ENCODE measurements at places on chromosomes 5 and 9.

GRCh38 chr5:36876965-36877666 lies 547 bp downstream of the NIPBL start:
- peak; percentile 70 for DNase-seq

GRCh38 chr5:38163636-38164237 lies 94.6 kb upstream of the EGFLAM start:
- no peak for DNase-seq

GRCh38 chr5:56143373-56143714 lies 89.8 kb downstream of the ANKRD55 start:
- no peak for DNase-seq

DNA sequence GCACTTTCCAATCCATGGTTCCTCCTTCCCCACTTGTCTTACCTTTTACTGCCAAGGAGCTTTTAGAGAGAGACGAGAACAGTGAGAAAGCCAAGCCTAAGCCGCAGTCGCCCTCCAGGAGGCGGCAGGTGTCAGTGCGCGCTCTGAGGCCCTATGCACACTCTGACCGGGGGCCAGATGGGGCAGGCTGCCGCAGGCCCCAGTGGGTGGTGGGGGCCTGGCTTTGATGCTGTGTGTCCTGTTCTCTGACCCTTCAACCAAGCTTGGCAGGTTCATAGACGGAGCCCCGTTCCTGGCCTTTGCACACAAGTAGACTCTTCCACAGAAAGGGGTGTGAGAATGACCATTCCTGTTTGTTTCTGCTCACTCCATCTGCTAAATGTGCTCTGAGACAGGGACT lies 77.3 kb downstream of the WNK2 start:
- DNase-seq, result no peak

GRCh38 chr5:132011622-132012343 lies at the start of gene ACSL6:
TSS of gene ACSL6 (minus strand) at chr5:132011658. CDS start at chr5:132011553, 105 bp downstream.
- DNase-seq, result peak; percentile 73

- DNase-seq, result no peak
Measured at GRCh38 chr9:124377551-124378406, 37.5 kb downstream of the PSMB7 start.

GRCh38 chr9:137279741-137280473 lies 2.4 kb downstream of the TOR4A start:
- no peak for DNase-seq

GRCh38 chr5:145237843-145238242 lies 597.3 kb downstream of the PRELID2 start:
- DNase-seq, result peak; percentile 59

DNA sequence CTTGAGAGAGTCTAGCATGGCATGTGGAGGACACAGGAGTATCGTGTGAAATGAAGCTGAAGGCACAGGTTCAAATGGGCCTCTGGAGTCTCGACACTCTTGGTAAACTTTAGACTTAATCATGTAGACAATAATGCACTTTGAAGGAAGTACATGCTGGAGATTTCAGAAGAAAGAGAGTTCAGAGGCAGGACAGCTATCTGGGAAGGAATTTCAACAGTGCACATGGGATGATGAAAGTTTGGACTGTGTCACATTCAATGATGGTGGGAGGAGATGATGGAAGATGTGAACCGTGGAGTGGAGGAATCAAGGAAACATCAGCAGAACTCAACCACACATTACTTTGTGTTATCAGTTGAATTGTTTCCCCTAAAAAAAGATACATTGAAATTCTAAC lies 88.6 kb upstream of the PAPPA start:
- DNase-seq, result no peak

- DNase-seq, result no peak
Measured at GRCh38 chr5:134020188-134020587, 15.4 kb upstream of the VDAC1 start.

GRCh38 chr5:42858031-42858643 lies 46.4 kb upstream of the SELENOP start:
- DNase-seq, result no peak

DNA sequence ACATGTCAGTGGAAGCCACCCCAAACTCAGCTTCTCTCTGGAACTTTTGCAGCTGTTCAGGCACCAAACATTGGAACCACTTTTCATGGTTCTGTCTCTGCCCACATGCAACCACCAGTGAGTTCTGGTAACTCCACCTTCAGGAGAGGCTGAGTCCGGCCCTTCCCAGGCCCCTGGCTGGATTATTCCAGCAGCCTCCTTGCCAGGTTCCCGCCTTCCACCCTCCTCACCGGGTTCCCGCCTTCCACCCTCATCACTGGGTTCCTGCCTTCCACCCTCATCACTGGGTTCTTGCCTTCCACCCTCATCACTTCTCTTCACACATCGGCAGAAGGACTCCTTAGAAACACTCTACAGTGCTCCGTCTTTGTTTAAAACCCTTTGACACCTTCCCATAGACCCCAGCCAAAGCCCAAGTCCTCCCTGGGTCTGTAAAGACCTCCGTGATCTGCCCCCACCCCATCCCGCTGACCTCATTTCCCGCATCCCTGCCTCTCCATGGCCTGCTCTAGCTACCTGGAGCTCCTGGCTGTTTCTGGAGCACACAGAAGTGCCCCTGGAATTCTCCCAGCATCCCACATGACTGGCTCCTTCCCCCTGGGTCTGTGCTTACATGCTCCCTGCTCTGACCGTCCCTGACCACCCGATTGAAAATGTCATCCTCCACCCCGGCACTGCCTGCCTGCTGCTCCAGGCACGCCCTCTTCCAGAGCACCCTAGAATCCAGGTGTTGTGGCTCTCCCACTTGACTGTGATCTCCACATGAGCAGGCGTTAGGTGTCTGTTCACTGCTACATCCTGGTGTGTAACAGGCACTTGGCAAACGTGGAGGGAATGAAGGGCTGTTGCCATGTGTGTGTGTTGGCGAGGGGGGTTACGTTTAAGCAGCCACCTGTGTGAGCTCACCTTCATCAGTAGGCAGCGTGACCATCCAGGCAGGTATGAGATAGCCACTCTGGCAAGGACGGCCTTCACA lies 17.7 kb downstream of the ROPN1L start:
- no peak for DNase-seq

DNA sequence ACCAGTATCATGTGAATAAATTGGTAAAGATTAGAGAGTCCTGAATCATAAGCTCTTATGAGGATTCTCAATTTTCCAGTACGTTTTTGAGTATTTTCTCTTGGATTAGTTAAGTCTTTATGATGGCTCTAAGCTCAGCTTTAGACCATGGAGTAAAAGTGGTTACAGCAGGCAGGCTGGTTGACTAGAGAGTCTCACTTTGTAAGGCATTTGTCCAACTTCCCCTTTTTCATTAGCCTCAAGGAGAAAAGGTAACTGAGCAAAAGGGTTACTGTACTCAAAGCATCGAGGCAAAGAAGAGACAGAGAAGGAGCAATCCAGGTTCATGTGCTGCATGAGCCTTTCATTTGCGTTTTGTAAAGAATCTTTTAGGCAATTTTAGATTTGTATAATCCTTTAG lies 8.5 kb downstream of the NOP16 start:
- DNase-seq, result no peak

DNA sequence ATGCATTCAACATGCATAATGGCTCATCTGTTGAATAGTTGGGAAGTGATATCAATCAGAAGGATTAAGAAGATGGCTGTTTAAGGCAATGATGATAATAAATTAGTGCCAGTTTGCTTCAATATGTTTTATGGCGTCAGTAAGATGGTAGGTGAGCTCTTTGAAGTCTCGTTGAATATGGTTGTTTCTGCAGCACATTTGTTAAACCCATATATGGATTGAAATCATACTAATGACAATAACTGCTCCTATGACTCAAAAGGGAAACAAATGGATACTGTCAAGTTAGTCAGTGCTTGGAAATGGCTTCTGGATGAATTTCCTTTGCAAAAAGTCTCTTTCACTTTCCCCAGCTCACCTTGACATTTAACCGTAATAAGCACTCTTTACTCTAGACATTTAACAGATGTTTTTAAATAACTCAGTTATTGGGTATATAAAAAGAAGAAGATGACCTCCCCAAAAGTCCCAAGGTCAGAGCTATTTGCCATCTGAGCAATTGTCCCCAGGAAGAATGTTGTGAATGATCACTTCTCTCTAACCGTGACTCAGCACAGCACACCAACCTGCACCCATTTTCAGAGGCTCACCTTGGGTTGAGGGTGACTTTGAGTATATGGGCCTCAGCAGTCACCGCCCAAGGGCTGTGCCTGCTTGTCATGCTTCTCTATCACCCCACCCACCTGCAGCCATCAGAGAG lies 133.4 kb downstream of the GRIA1 start:
- DNase-seq, result no peak

GRCh38 chr5:124729720-124730359 lies 16.6 kb downstream of the ZNF608 start:
- DNase-seq, result no peak

DNA sequence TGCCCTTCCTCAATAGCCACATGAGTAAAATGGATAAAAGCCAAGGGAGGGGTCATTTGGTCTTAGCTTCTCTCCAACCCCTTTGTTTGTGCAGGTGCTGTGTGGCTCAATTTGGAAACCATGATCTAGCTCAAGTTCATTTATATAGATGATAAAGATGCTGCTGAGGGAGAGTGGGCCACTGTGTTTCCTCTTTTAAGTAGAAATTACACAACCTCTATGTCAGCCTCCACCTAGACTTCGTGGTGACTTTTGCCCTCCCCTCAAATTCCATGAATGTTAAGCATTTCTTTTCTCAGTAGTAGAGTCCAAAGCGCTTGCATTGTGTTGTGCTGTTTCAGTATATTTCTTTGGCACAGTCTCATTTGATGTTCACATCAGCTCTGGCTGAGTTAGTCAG lies 241.4 kb downstream of the ARHGAP26 start:
- no peak for DNase-seq

DNA sequence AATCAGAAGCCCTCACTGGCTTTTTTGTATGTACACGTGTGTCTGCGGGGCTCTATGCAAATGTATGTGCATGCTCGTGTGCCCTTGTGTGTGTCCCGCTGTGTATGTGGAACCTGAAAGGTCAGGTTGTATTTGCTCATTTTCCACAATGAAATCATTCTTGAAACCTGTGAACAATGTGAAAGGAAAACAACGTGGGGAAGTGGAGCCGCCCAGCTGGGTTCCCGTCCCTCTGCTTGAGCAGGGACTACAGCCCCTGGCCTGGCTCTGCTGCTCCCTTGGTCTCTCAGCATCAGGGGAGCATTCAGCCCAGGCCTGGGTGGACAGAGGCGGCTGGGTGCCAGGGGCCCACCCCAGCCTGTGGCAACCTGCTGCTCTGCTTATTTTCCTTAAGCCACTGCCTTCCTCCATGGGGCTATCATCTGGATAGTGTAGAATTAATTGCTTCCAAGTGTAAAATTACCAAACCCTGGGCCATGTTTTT lies 3.0 kb downstream of the ECSCR start:
- DNase-seq, result no peak

DNA sequence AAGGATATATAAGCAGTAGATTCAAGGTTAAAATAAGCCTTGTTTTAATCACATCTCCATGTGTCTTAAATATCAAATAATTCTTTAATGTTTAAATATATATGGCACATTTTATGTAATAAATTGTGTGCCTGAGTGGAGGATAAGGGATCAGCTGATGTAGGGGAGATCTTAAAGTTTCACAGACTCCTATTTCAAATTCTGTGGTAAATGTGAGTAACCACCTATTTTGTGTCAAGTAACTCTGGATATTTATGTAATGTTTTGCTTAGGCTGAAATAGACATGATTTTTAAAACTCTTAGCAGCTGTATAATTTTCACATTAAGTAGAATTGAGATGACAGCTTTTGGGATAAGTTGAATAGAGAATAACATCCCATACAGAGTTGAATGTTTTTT lies 41.3 kb upstream of the ITGA2 start:
- no peak for DNase-seq

DNA sequence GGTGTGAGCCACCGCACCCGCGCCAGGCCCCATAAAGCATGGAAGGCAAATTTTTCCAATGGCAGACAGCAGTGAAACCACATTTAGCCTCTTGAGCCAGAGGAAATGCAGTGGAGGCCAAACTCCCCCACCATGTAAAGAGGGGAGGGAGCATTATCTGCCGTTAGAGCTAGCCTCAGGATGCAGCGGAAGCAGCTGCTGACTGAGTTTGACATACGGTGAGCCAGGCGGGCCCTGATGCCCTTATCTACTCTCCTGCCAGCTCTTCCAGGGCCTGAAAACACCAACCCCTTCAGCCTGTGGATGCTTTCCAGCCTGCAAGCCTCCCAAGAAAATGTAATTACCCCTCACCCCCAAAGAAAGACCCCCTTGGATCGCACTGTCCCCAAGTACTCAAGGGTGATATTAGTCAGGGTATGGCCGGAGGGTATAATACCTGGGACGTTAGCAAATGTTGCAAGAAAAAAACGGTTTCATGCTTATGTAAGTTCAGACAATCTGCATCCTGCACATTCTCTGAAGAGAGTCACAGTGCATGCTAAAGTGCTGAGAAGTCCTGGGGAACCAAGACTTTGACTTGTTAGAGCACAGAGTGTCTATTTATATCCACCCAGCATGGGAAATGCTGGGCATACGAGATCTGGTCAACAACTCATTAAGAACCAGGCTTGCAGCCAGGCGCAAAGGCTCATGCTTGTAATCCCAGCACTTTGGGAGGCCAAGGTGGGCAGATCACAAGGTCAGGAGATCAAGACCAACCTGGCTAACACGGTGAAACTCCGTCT lies 11.3 kb upstream of the GGTA1 start:
- no peak for DNase-seq

DNA sequence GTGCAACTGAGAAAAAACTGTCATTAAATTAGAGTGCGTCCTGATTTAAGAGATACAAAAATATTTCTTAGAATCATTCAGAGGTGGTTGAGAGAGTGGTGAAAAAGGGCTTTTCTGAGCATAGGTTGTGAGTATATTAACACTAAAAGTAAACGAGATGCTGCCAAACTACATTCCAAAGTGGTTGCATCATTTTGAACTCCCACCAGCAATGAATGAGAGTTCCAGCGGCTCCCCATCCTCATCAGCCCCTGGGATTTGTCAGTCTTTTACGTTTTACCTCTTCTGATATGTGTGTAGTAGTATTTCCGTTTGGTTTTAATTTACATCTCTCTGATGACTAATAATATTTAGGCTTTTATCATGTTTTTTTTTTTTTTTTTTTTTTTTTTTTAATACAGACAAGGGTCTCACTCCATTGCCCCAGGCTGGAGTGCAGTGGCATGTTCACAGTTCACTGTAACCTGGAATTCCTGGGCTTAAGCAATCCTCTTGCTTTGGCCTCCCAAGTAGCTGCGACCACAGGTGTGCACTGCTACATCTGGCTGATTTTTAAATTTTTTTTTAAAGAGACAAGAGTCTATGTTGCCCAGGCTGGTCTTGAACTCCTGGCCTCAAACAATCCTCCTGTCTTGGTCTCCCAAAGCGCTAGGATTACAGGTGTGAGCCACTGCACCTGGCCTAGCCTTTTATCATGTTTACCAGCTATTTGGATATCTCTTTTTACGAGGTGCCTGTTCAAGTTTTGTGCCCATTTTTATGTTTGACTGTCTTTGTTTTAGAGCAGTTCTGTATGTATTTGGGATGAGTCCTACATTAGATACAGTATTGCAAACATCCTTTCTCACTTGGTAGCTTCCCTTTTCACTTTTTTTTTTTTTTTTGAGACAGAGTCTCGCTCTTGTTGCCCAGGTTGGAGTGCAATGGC lies 17.0 kb downstream of the PRRT1B start:
- DNase-seq, result no peak

Measured in nephron progenitor cell (in vitro differentiated cells).